RKO (cell line): ENCODE measurements at places on chromosomes 6 and 20.
A peak's percentile ranks its signal among the peaks of the same experiment; 100 is the strongest.

GRCh38 chr6:131036601-131037000 is 26.4 kb downstream of the EPB41L2 start:
- DNase-seq, result no peak

DNA sequence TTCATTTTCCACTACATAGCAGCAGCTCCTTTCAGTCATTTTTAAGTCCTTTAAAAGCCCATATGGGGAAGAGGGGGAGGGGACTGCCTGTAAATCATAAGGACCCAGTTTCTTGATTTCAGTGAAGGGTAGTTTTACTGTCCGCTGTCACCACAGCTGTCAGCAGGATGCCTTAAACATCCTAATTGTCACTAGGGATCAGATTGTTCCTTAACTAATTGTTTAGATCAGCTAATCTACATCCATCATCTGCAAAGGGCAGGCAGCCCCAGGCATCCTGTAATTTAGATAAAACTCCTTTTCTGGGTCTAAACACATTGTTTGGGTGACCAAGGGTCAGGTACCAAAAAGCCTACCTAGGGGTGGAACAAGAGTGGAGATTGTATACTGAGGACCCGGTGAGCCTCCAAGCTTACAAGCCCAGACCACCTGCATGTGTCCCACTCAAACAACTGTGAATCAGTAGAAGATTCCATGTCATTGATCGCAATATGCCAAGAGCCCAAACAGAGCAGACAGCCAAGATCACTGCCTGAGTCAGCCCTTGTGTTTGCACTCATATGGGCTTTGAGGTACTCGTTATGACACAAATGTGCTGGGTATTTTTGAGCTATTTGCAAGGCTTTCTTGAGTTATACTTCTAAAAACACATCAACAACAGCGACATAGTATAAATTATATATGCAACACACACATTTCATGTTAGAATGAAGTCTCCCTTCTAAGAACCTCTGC is 198.7 kb upstream of the CEP162 start:
- no peak for DNase-seq

GRCh38 chr6:150607329-150607650 is 7.6 kb downstream of the PLEKHG1 start:
- no peak for DNase-seq

DNA sequence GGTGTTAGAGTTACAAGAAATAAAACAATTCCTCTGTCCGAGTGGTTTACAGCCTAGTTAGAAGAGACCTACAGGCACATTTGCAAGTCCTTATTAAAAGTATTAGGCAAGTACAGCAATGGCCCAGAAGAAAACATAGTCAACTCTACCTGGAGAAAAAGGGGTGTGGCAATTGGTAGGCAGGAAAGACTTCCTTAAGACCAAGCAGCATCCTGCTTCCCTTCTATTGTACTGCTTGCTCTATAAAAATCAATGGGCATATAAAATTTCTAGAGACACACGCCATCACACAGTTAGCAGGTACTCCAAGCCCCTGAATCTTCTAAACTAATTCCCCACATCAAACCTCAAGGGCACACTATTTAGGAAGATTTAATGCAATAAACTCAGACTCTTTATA is 185.6 kb downstream of the ATXN1 start:
- no peak for DNase-seq

DNA sequence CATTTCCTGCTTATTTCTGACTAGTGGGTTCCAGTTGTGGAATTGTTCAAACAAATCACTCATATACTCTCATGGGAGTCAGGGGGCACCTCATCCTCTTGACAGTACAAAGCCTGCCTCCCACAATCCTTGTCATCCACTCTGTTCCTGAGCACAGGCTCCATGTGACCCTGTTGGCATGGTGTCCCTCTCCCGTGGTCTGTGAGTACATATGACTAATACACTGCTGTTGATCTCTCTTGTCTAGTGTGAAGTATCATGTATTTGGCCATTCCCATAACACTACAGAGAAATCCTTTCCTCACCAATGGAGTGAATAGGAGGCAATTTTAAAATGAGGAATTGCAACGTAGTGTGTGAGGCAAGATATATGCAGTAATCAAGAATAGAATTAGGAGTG is 185.3 kb downstream of the OGFRL1 start:
- peak; percentile 70 for DNase-seq

GRCh38 chr20:4813863-4814695 is 92.4 kb downstream of the PRND start:
- DNase-seq, result no peak

- no peak for DNase-seq
Measured at GRCh38 chr6:159981403-159982245, 12.7 kb downstream of the IGF2R start.

- DNase-seq, result peak; percentile 44
Measured at GRCh38 chr20:371755-372542, 8.6 kb upstream of the TRIB3 start.

- DNase-seq, result no peak
Measured at GRCh38 chr6:235763-236360, 56.4 kb upstream of the DUSP22 start.

DNA sequence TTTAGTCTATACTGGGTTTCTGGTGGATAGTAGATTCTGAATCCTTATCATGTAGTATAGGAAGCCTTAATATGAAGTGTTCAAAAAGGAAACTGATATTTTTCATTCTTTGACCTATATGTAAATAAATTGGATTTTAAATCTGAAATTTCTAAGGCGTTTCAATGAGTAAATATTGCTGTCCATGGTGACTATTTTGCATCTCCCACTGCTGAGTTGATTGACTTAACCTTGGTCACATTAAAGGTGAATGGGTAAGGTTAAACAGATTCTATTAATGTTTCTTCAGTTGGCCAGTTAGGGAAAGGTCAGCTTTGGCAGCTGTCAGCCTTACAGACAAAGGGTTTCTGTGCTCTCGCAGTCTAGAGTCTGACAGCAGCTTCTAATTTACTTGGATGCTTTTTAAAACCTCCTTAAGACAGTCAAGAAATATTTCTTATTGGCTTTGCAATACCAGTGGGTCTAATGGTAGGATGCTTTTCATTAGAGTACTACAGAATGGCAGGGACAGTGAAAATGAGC is 24.8 kb downstream of the PRIM2 start:
- no peak for DNase-seq

- DNase-seq, result peak; percentile 5
Measured at GRCh38 chr6:137415127-137415833, 78.9 kb downstream of the OLIG3 start.

DNA sequence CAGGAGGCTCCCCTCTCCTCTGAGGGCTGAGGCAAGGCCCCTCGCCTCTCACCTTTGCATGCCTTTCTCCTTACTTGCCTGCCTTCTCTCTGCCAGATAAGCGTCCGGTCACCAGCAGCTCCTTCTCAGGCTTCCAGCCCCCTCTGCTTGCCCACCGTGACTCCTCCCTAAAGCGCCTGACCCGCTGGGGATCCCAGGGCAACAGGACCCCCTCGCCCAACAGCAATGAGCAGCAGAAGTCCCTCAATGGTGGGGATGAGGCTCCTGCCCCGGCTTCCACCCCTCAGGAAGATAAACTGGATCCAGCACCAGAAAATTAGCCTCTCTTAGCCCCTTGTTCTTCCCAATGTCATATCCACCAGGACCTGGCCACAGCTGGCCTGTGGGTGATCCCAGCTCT is 21.3 kb upstream of the PPARD start:
- no peak for DNase-seq

- DNase-seq, result no peak
Measured at GRCh38 chr6:3293271-3294155, 34.8 kb downstream of the PSMG4 start.

DNA sequence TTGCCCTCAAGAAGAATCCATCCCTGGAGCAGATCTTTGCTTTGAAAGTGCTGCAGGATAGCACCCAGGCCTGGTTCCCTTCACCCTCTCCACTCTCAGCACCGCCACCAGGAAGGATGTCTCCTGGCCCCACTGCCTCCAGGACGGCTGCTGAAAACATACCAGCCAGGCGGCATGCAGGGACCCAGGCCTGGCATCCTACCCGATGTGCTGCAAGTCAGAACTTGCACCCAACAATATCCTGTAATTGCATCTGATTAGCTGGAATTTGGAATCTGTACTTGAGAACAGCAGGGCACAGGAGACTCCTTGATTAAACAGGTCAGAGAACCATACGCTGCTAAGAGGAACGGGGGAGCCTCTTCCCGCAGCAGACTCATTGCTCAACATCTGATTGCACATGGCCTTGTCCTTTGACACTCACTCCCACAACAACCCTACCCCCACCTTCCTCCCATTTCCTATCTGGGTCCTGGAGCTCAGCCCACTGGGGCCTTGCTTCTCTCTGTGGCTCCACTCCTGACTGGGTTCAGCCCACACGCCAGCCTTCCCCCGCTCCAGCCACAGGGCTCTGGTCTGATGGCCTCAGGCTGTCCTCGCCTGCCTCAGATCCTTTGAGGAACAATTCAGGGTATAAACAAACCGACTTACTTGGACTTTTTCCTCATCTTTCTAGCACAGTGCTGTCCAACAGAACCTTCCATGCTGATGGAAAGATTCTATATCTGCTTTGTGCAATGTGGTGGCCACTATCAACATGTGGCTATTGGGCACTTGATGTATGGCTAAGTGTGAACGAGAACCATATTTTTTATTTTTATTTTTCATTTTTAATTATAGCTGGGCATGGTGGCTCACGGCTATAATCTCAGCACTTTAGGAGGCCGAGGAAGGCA is 78.0 kb downstream of the FGD2 start:
- no peak for DNase-seq

DNA sequence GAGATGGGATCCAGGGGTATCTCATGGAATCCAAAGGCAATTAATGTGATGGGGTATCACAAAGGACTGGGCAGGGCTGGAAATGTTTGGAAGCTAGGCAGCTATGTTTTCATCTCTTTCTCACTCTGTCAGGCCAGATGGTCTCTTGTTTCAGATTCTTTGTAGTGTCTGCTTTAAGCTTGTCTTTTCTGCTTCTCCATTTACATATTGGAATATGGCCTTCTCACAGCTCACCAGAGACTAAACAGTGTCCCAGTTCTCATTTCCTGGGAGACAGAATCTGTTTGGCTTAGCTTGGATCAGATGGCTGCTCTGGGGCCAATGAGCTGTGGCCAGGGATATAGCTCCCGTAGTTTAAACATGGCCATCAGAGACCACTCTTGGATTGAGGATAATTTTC is 78.9 kb downstream of the SLC35F1 start:
- DNase-seq, result no peak

- no peak for DNase-seq
Measured at GRCh38 chr20:21133404-21133803, 7.5 kb downstream of the KIZ start.

DNA sequence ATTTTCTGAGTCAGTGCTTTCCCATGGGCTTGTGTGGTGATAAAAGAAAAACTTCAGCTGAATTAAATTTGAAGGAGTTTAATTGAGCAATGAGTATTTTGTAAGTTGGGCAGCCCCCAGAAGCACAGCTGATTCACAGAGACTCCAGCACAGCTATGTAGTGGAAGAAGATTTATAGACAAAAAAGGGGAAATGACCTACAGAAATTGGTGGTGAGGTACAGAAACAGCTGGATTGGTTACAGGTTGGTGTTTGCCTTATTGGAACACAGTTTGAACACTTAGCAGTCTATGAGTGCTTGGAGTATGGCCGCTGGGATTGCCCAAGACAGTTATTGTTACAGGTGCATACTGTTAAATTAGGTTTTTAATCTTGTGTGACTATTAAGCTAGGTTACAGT is 96.9 kb upstream of the PTPRK start:
- no peak for DNase-seq

DNA sequence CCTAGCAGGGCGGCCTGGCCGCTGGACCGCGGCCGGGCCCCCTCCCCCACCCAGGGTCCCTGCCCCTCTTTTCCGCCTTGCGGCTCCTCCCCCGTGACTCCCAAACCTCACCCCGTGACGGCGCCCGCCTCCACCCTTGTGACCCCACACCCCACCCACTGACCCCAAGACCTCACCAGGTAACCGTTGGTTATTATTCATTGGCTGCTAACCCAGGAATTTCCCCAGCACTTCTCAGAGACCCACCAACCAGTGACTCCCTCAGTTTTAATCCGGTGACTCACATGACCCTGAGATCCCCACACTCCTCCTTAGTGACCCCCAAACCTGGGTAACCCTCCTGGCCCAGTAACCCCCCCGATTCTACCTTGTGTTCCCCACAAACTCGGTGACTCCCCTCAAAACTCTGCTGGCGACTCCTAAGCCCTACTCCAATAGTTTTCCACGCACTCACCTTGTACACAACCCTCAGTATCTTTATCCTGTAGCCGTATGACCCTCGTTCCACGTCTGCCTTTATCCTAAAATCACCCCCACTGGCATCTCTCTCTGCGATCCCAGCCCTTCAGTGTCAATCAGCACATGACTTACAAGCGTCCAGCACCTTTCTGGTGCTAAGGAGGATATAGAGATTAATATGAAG is 534 bp downstream of the ZNF76 start:
- peak; percentile 59 for DNase-seq

- DNase-seq, result no peak
Measured at GRCh38 chr6:129766959-129767728, 57.2 kb upstream of the ARHGAP18 start.

DNA sequence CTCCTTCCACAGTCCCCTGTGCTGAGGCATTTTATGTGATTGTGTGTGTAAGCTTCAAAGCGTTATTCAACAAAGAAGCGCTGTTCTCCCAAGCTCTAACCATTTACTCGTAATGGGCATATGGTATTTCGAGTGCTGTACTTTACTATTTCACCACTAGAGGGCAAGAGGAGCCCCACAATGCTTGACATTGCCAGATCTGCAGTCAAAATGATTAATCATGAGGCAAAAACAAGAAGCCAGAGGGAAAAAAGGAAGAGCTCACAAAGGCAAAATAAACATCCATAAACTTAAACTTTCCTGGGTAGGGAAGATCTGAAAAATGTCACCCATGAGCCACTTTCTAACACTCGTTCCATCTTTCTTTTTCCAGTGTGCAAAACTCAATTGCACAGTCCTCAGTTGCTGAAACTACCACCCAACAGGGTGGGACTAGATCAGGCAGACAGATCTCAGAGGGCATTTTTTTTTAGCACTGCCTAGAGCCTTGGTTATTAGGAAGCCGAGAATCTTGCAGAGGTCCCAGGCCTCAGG is 215.0 kb upstream of the PLCB4 start:
- peak; percentile 83 for DNase-seq

DNA sequence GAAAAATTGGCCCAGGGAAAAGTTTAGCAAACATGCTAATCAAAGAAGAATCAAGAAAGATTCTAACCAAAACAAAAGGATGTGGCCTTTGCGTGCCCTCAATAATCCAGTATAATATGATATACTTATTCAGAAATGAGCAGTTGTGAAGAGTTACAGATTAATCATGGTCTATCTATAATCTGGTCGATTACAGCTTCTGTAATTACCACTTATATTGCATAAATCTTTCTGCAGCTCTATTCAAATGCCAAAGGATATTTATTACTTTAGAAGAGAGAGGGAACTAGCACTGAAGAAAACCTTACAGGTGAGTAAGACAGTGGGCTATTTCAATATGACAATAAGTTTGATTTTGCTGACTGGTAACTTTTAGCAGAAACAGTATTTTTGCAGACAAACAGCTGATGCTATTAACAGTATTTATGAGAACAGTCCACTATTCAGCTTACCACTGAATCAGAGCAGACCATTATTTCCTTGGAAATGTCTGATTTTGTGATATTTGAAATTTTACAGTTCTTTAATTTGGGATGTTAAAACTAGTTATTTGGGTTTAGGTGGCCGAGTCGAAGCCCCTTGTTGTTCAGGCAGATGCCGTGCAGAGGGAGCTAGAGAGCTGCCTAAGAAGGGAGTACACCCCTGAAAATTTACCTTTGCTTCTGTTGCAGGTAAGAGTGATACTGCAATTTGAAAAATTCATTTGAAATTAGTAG is 92.2 kb downstream of the CEP57L1 start:
- DNase-seq, result peak; percentile 15

GRCh38 chr20:3775457-3776108 is 5.7 kb downstream of the SPEF1 start:
- no peak for DNase-seq
